ENCODE measurements at places on chromosomes 16 and 17.

DNA sequence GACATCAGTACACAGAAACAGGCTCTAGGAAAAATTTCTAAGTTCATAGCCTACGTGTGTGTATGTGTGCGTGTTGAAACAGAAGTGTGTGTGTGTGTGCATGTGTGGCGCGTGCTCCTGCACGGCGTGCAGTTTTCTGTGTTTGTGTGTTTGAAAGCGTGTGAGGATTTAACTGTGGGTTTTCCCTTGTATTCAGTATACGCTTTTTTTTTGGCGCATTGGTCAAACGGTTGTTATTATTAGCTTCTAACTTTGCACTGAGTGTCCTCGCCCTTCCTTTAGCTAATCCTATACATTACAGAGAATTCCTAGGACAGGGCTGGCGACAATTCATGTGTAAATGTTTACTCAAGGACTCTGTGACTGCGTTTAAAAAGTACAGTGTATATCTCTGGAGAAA lies 23.0 kb downstream of the TMC6 start:
- DNase-seq: no peak
- H3K4me3 ChIP-seq: no peak overlapping the region
- peaks cover 13% of the 10 kb centered on the region for H3K4me1 ChIP-seq
- no peak overlapping the region for H3K27ac ChIP-seq

DNA sequence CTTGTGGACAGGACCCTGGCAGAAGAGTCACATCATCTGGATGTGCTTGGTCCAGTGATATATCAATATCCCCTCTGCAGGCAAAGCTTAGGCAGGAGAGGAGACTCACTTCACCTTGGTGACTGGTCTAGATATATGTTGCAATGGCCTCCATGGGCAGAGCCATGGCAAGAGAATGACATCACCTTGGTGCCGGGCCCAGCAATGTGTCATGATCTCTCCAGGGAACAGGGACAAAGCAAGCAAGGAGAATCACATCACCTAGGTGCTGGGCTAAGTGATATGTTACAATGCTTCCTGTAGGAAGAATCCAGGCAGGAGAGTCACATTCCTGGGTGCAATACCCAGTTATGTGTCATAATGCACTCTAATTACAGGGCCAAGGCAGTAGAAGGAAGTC lies 2106.2 kb downstream of the TP53TG3F start:
- no peaks in the 10 kb centered on the region for H3K4me1 ChIP-seq
- H3K36me3 ChIP-seq: no peaks in the 10 kb centered on the region
- H3K4me3 ChIP-seq: no peak overlapping the region
- no peaks in the 10 kb centered on the region for H3K27me3 ChIP-seq
- no peak for DNase-seq
- H3K27ac ChIP-seq: no peak overlapping the region

DNA sequence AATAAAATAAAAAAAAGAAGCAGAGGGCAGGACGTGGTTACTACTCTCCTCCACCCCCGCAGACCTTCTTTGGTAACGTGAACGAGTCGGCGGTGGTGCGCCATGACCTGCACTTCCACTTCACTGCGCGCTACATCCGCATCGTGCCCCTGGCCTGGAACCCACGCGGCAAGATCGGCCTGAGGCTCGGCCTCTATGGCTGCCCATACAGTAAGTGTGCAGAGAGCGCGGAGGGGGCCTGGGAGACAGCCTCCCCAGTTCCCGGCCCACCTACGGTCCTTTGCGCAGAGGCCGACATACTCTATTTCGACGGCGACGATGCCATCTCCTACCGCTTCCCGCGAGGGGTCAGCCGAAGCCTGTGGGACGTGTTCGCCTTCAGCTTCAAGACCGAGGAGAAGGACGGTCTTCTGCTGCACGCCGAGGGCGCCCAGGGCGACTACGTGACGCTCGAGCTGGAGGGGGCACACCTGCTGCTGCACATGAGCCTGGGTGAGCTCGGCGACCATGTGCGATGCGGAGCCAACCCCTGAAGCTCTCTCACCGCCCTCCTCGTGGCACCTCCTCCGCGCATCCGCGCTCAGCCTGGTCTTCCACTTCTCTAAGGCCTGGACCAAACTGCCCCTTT lies 2.7 kb downstream of the CNTNAP1 start:
- H3K36me3 ChIP-seq: peaks cover 48% of the 10 kb centered on the region
- H3K27me3 ChIP-seq: peaks cover 73% of the 10 kb centered on the region
- no peak overlapping the region for H3K27ac ChIP-seq
- no peak overlapping the region for H3K4me3 ChIP-seq
- DNase-seq: no peak
- peaks cover 60% of the 10 kb centered on the region for H3K4me1 ChIP-seq

GRCh38 chr17:18258356-18259038 lies at the start of gene FLII:
Gene FLII, minus strand, starts transcription at chr17:18258738. Its CDS starts 48 bp downstream, at chr17:18258690.
- peak within 1 kb of the TSS; percentile 79 for H3K4me3 ChIP-seq
- H3K27me3 ChIP-seq: no peaks in the 10 kb centered on the region
- peaks cover 53% of the 10 kb centered on the region for H3K36me3 ChIP-seq
- H3K27ac ChIP-seq: peak within 1 kb of the TSS; percentile 73
- peaks cover 49% of the 10 kb centered on the region for H3K4me1 ChIP-seq

DNA sequence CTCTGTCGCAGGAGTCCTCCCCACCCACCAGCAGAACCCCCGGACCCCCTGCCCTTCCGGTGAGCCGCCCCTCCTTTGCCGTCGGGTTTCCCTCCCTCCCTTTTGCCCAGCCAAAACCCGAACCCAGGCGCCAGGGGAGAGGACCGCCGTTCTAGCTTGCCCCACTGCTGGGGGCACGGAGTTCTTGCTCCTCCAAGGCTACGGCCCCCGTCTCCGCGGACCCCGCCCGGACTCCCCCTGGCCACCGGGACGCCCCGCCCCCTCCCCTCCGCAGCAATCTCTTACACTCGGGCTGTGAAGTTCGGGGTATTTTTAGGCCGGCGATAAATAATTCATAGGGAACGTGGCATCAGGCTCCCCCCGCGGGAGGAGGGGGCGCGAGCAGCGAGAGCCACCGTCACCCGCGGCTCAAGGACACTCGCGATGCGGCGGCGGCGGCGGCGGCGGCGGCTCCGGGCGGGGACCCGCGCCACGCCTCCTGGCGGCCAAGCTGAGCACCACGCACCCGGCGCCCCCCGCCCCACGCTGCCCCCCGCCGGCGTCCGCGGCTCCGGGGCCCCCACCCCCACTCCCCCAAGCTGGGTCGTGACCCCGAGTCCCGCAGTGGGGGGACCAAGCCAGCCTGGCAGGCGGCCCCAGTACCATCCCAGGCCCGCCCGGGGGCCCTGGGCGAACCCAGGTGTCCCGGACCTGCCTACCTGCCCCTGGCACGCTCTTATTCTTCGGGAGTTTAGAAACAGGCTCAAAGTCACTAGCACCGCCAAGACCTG lies at the start of gene GRIN2C:
Gene GRIN2C (minus strand): TSS at position 427 of the 770 bp plus-strand sequence. CDS start 4,793 bp downstream, outside the sequence.
- no peak within 1 kb of the TSS for H3K27ac ChIP-seq
- peaks cover 64% of the 10 kb centered on the region for H3K27me3 ChIP-seq
- peak within 1 kb of the TSS; percentile 16 for H3K4me3 ChIP-seq
- DNase-seq: no peak
- H3K4me1 ChIP-seq: peaks cover 41% of the 10 kb centered on the region

GRCh38 chr16:89000207-89000959 lies 23.4 kb upstream of the CBFA2T3 start:
- H3K4me1 ChIP-seq: peaks cover 15% of the 10 kb centered on the region
- no peak for DNase-seq
- H3K4me3 ChIP-seq: no peak overlapping the region
- H3K27ac ChIP-seq: no peak overlapping the region

DNA sequence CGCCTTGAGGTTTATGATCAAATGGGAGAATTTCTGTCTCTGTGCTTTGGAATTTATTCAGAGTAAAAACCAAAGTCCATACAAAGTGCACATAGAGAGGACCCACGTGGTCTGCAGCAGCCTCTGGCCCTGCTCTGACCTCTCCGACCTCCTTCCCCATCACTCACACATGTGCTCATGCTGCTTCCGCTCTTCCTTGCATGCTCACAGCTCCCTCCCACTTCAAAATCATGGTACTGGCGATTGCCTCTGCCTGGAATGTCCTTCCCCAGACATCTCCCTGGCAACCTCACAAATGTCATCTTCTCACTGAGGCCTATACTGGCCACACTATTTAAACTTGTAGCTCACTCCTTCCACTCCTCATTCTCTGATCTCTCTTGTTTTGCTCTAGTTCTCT lies 418.0 kb downstream of the CA10 start:
- no peak for DNase-seq
- H3K27ac ChIP-seq: no peak overlapping the region
- peaks cover 5% of the 10 kb centered on the region for H3K27me3 ChIP-seq
- no peaks in the 10 kb centered on the region for H3K36me3 ChIP-seq
- H3K4me3 ChIP-seq: no peak overlapping the region

GRCh38 chr17:43578699-43579565 lies 32.8 kb upstream of the ETV4 start:
- H3K27me3 ChIP-seq: no peaks in the 10 kb centered on the region
- H3K4me3 ChIP-seq: no peak overlapping the region
- DNase-seq: peak; percentile 33

DNA sequence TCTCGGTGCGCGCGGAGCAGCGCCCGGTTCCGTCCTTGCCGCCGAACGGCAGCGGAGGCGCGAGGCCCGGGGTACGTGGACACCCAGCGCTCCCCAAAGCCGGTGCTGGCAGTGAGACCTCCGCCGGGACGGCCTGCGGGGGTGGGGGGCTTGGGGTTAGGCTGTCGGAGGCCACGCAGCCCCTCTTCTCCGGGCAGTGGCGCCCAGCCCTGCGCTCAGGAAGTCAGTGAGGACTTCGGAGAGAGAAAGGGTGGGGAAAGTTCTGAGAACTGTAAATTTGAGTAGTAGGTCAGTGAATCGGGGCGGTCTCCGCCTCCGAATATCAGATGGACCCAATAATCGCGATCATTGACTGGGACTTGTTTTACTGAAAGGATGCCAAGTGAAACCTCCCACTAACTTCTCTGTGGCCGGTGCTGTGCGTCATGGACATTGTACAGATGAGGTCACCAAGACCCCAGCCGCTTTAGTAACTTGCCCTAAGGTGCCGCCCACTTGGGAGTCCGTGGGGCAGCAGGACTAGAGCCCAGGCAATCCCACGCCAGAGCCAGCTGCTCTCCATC lies 468 bp downstream of the IL4R start:
- H3K4me1 ChIP-seq: peaks cover 9% of the 10 kb centered on the region
- no peak for DNase-seq
- no peaks in the 10 kb centered on the region for H3K36me3 ChIP-seq
- peak overlapping the region; percentile 64 for H3K27ac ChIP-seq
- H3K27me3 ChIP-seq: peaks cover 40% of the 10 kb centered on the region

DNA sequence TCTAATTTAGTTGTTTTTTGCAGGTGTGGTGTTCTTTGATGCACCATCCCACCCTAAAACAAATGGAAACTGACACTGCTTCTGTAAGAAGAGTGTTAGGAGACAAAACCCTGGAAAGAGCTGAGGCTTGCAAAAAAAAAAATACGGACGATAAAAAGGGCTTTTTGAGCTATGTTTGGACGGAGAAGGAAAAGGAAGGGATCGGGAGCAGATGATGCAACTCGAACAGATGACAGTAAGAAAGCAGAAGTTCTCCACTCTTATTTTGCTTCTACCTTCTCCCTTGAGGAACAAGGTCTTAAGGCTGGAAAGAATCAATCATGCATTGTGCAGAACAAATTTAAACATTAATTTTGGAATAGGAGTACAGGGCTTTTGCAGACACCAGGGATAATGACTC lies 136.7 kb downstream of the MAF start:
- no peak for DNase-seq
- no peaks in the 10 kb centered on the region for H3K36me3 ChIP-seq
- no peak overlapping the region for H3K4me3 ChIP-seq
- H3K27me3 ChIP-seq: no peaks in the 10 kb centered on the region
- no peak overlapping the region for H3K27ac ChIP-seq

DNA sequence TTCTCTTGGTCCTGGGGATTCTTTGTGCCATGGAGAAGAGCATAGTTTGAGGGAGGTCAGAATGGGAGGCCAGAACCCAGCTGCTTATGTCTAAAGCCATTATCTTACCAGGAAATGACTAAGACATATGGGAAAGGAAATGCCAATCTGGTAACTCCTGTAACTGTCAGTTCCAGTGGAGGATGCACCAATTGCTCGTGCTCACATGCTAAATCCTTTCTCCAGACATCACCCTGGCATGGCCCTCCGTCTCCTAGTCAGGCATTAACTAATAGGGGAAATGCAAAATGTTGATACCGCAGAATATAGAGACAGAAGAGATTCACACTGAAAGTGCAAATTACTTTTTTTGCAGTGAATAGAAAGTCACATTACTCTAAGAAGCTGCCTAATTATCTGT lies 255.6 kb upstream of the HSBP1 start:
- H3K36me3 ChIP-seq: no peaks in the 10 kb centered on the region
- no peak for DNase-seq
- H3K4me3 ChIP-seq: no peak overlapping the region
- H3K27me3 ChIP-seq: no peaks in the 10 kb centered on the region
- H3K4me1 ChIP-seq: peaks cover 5% of the 10 kb centered on the region
- H3K27ac ChIP-seq: no peak overlapping the region

- H3K27ac ChIP-seq: no peak overlapping the region
- H3K36me3 ChIP-seq: no peaks in the 10 kb centered on the region
Observed at GRCh38 chr17:36055921-36056520, 8.1 kb upstream of the CCL18 start.
